ENCODE measurements at places on chromosomes 2 and 18. TPM values are rescaled to one million over a fixed set of nuclear protein-coding genes. Genes with fewer than 3 reads are reported as not detected.

Gene APOB
- total RNA-seq: 1.1 TPM

Gene DSC3
- total RNA-seq: 1.8 TPM

GRCh38 chr2:217033186-217033585 lies 173.3 kb upstream of the TNP1 start:
- no peaks in the 10 kb centered on the region for H3K27me3 ChIP-seq
- no peak overlapping the region for H3K27ac ChIP-seq
- no peak overlapping the region for H3K4me3 ChIP-seq

GRCh38 chr18:71114550-71115210 lies 825.8 kb downstream of the SOCS6 start:
- H3K27ac ChIP-seq: no peak overlapping the region
- H3K36me3 ChIP-seq: no peaks in the 10 kb centered on the region
- H3K4me1 ChIP-seq: no peaks in the 10 kb centered on the region

Gene ALPP
- total RNA-seq: not detected

DNA sequence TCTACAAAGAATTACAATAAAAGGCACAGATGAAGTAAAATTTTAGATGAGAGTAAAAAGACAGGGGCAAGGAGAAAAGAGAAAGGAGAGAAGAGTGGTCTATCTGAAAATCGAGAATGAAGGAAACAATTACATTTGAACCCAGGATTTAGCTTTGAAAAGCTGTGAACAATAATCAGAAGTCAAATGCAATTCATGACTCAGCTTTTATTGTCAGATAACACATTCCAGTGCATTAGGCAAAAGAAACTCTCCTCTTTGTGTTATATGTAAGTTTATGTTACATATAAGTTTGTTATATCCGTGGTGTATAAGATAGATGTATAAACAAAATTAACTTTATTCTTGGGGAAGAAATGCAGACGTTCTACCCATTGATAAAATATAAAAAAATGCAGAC lies 284.5 kb downstream of the GBX2 start:
- no peak for DNase-seq
- no peak overlapping the region for H3K27ac ChIP-seq
- H3K4me3 ChIP-seq: no peak overlapping the region
- H3K36me3 ChIP-seq: no peaks in the 10 kb centered on the region

DNA sequence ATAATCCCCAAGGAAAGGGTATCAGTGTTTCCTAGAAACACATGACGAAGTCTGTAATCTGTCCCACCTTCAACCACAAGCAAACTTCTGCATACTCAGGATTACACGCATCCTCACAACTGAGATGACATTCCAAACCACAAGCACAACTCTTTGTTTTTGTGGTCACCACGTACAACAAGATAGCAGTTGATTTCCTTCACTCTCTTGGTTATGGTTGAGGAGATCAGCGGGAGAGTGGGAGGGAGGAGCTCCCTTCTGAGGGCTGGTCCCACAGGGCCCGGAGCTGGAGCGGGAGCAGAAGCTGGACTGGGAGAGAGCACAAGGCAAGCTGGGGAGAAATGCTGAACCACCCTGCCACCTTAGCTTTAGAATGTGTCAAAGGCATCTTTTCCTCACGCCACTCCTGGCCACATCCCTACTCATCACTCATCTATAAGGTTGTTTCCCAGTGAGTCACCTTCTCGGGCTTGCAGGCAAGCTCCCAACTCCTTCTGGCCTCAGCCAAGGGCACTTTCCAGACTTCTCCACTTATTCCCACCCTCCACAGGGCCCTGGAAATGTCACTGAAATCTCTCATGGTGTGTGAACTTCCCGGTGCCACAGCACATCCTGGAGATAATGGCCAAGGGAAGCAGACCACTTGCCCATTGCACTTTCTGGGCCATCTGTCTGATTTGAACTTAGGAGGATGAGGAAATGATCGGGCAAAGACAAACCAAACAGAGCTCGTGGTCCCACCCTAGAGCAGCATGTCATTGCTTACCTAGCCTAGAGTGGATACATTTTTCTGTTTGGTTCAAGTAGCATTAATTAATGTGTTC lies 98.9 kb upstream of the LGALSL start:
- H3K4me1 ChIP-seq: peaks cover 6% of the 10 kb centered on the region
- no peaks in the 10 kb centered on the region for H3K27me3 ChIP-seq
- no peak overlapping the region for H3K4me3 ChIP-seq

DNA sequence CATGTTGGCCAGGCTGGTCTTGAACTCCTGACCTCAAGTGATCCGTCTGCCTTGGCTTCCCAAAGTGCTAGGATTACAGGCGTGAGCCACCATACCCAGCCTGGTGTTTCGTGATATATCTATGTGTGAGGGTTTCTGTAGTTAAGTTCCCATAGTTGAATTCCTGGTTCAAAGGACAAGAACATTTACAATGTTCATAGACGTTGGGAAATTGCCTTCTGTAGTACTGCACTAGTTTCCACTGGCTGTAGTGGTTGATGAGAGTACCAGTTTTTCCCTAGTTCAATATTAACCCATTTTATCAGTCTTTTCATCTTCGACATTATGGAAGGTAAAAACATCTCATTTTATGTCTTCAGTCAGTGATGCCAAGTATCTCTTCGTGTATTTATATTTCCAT lies 171.0 kb downstream of the NEDD4L start:
- H3K27me3 ChIP-seq: no peaks in the 10 kb centered on the region
- no peak overlapping the region for H3K27ac ChIP-seq
- peaks cover 9% of the 10 kb centered on the region for H3K4me1 ChIP-seq
- no peak for DNase-seq
- H3K36me3 ChIP-seq: no peaks in the 10 kb centered on the region

DNA sequence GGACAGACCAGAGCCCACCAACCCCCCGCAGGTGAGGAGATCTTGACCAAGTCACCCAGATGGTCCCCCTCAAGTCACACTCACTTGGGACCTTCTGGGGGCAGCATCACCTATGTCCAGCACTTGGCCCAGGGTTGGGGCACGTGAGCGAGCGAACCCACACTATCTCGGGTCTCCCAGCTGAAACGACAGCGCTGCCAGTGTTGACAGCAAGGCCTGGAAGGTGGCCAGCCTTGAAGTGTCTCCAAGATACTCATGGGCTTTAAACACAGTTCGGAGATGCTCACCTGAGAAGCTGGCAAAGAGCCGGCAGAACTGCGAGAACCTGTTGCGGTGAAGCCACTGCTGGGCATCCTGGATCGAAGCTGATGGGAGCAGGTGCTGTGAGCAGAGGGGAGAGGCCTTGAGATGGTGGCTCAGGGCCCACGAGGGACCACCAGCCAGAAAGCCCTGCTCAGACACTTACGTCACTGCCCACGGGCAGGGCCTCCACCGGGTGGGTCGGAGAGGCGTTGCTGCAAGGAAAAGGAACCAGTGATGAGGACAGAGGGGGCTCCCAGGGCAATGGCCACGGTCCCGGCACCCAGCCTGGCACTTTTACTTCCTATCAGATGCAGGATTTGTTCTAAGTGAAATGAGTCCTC lies 47.5 kb downstream of the TFCP2L1 start:
- H3K36me3 ChIP-seq: no peaks in the 10 kb centered on the region
- no peak for DNase-seq
- H3K4me3 ChIP-seq: no peak overlapping the region
- no peaks in the 10 kb centered on the region for H3K27me3 ChIP-seq

Gene ERBB4
- total RNA-seq: 0.03 TPM

- no peak overlapping the region for H3K4me3 ChIP-seq
- no peaks in the 10 kb centered on the region for H3K27me3 ChIP-seq
Observed at GRCh38 chr2:128280158-128280871, 38.4 kb downstream of the HS6ST1 start.

Gene ACSL3
- 70.1 TPM for total RNA-seq

DNA sequence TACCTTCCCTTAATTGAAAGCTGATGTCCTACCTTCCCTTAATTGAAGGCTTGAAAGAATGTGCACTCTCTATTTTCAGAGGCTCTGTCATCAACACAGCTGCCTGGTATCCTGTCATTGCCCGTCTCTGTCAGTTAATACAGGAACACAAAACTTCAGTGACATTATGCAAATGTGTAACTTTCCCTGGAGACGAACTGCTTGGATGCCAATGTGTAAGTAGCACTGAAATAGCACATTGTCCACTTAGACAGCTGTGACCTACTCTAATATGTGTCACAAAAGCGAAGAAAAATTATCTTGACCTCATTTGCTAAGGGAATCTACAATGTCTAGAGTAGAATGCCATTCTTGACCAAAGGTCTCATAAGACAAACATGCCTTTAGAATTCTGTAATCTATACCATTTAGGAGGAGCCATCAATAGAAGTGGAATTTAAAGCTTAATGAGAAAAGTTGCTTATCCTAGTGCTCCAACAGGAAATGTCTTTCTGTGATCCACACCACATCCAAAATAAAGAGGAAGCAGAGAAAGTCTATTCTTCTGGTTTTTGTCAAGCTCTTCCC lies 138.1 kb downstream of the BARD1 start:
- no peaks in the 10 kb centered on the region for H3K36me3 ChIP-seq
- DNase-seq: no peak
- H3K27me3 ChIP-seq: no peaks in the 10 kb centered on the region
- no peak overlapping the region for H3K27ac ChIP-seq
- H3K4me1 ChIP-seq: no peaks in the 10 kb centered on the region

GRCh38 chr2:180706694-180707093 lies 273.7 kb upstream of the UBE2E3 start:
- no peaks in the 10 kb centered on the region for H3K4me1 ChIP-seq
- no peaks in the 10 kb centered on the region for H3K36me3 ChIP-seq
- H3K27ac ChIP-seq: no peak overlapping the region
- no peak overlapping the region for H3K4me3 ChIP-seq
- no peak for DNase-seq
- H3K27me3 ChIP-seq: no peaks in the 10 kb centered on the region

DNA sequence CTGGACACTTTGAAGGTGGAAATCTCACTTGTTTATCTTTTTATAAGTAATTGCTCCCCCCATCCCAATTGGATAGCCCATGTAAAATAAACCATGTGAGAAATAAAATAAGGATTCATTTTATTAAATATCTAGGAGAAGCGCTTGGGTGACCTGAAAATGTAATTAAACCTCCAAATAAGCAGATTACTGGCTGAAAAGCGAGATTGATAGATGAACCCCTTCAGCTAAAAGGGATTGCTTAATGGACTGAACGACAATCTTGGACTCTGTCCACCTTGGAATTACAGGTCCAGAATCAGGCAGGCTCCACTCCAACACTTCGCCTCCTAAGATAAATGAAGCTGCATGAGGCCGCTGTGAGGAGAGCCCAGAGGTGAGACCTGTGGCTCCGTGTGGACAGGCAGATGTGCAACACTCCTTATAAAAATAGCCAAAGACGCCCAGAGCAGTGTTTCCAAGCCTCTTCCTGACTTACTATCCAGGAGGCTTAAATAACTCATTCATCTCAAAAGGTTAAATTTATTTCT lies 441.5 kb downstream of the MTX2 start:
- H3K4me1 ChIP-seq: no peaks in the 10 kb centered on the region
- H3K36me3 ChIP-seq: no peaks in the 10 kb centered on the region
- no peak overlapping the region for H3K27ac ChIP-seq

- no peaks in the 10 kb centered on the region for H3K36me3 ChIP-seq
- no peaks in the 10 kb centered on the region for H3K4me1 ChIP-seq
- H3K27ac ChIP-seq: no peak overlapping the region
- no peak overlapping the region for H3K4me3 ChIP-seq
Observed at GRCh38 chr18:23827681-23828080, 138.4 kb downstream of the LAMA3 start.

Gene NGEF
- not detected for total RNA-seq

GRCh38 chr2:202841090-202841867 lies 30.3 kb downstream of the ICA1L start:
- H3K27ac ChIP-seq: no peak overlapping the region
- H3K27me3 ChIP-seq: no peaks in the 10 kb centered on the region
- no peak overlapping the region for H3K4me3 ChIP-seq
- no peaks in the 10 kb centered on the region for H3K4me1 ChIP-seq
- no peak for DNase-seq
- no peaks in the 10 kb centered on the region for H3K36me3 ChIP-seq

GRCh38 chr2:180938451-180938850 lies 42.0 kb upstream of the UBE2E3 start:
- H3K4me1 ChIP-seq: 0 out of 2 replicates have a peak, but pooled peaks cover 3% of the 10 kb centered on the region
- no peaks in the 10 kb centered on the region for H3K27me3 ChIP-seq
- DNase-seq: no peak
- H3K27ac ChIP-seq: no peak overlapping the region
- H3K36me3 ChIP-seq: no peaks in the 10 kb centered on the region

DNA sequence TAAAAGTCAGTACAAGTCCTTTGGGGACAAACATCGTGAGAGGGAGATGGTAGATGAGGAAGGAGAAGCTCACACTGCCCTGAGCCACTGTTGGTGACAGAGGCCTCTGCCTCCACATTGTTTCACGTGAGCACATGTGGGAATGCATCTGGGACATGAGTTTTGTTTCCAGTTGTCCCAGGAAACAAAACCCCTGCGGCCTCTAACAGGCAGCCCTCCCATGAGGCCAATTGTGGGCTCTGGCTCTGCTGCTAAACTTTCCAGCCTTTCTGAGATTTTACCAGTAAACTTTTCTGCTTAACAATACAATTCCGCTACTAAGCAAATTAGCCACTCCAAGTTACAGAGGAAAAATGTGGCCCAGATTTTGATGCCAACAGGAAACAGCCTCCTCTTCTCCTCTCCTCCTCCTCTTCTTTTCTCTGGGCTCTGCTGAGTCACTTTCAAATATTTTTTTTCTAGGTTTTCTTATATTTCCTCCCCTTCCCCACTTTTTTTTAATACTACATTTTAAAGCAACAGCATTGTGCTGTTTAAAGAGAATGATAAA lies 23.4 kb upstream of the LRRC30 start:
- no peaks in the 10 kb centered on the region for H3K4me1 ChIP-seq
- DNase-seq: no peak
- H3K36me3 ChIP-seq: no peaks in the 10 kb centered on the region

GRCh38 chr2:152223977-152224376 lies 48.4 kb upstream of the STAM2 start:
- no peak for DNase-seq
- no peaks in the 10 kb centered on the region for H3K36me3 ChIP-seq
- no peak overlapping the region for H3K27ac ChIP-seq
- no peaks in the 10 kb centered on the region for H3K4me1 ChIP-seq
- H3K27me3 ChIP-seq: no peaks in the 10 kb centered on the region

Gene TNS1
- total RNA-seq: 0.80 TPM

DNA sequence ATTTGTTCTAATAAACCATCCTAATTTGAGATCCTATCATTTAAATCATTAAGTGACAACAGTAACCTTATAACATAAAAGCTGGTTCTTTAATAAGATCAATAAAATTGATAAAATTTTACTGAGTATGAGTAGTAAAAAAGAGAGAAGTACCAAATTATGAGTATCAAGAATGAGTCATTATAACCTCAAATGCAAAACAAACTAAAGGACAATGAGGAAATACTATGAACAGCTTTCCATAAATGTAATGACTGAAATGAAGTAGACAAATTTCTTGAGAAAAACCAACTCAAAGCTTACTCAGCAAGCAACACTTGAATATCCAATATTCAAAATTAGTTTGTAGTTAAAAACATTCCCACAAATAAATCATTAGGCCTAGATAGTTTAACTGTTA lies 433.0 kb downstream of the ZEB2 start:
- no peaks in the 10 kb centered on the region for H3K36me3 ChIP-seq
- no peak overlapping the region for H3K4me3 ChIP-seq
- no peaks in the 10 kb centered on the region for H3K4me1 ChIP-seq

Gene CIB4
- not detected for total RNA-seq

DNA sequence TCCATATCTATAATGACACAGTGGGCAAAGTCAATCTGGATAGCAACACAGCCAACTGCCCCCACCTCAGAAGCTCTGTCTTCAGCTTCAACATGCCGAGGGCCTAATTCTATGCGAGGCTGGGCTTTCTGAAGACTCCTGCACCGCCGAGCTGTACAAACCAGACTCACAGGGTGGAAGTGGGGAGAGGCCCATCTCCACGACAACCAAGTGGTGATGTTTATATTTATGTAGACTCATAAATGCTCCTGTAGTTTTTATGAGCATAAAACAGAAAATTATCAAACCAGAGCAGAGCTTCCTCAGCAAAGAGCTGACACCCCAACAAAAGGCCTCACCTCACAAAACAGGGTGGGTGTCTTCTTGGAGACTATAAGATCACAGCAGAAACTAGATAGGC lies 77.0 kb upstream of the LGALSL start:
- H3K36me3 ChIP-seq: no peaks in the 10 kb centered on the region
- no peaks in the 10 kb centered on the region for H3K27me3 ChIP-seq
- no peaks in the 10 kb centered on the region for H3K4me1 ChIP-seq
- no peak overlapping the region for H3K27ac ChIP-seq

All from GM12878 (cell line).